ENCODE measurements at places on chromosomes 7 and 10.

- no peak for DNase-seq
These were observed 481.7 kb downstream of the PHTF2 start for GRCh38 chr7:78280276-78280675.

DNA sequence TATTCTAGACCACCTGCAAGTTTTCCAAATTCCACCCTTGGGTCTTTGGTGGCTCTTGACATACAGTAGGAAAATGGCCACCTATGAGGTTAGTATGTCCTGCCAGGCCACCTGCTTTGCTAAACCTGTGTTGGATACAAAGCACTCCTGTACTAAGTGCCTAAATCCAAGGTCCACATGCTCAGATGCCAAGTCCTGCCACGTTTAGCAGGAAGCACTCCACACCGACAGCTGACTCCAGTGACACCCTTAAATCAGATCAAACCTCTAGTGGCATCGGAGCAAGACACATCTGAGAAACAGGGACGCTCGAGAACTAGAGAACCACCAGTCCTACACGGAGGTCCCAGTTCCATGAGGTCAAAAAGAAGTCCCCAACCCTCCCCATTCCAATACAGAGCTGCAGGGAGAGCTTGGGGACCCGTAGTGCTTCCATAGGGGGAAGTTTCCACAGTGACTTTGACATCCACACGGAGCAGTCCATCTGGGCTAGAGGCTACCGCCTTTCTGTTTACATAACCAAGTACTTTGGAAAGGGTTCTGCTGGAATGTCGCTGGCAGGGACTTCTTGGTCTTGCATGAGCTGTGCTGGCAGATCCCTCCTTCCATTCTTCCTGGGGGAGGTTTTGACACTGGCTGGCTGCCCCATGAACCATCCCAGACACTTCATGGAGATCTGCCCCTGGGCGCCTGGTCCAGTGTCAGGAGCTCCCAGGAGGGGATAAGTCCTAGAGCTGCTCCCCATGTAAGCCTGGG is 290.6 kb downstream of the PRPF18 start:
- DNase-seq, result no peak

DNA sequence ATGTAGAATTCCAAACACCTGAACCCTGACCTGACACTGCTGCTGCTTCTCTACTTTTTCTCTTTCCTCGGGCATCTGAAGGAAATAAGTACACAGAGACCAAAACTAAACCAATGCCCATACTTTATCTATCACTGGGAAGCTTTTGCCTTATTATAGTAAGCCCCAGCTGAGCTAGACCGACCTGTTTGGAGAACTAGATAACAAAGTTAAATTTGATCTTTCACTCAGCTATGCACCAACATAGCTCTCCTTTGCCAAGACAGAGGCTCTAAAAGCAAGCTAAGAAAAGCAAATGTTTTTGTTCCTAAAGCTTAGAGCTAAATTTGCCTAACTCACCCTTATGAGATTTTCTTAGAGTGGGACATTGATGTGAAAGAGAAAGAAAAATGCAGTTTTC is 39.1 kb downstream of the NHLRC2 start:
- DNase-seq, result no peak

GRCh38 chr10:69458430-69459100 is 7.3 kb downstream of the TSPAN15 start:
- DNase-seq, result no peak

GRCh38 chr7:80150611-80151273 is 16.1 kb downstream of the GNAI1 start:
- no peak for DNase-seq
